ENCODE measurements at places on chromosomes 6 and 20.

- no peak for DNase-seq
Measured at GRCh38 chr20:40497899-40498691, 190.9 kb downstream of the MAFB start.

GRCh38 chr20:19880256-19881079 is 122.4 kb downstream of the RIN2 start:
- no peak for DNase-seq

DNA sequence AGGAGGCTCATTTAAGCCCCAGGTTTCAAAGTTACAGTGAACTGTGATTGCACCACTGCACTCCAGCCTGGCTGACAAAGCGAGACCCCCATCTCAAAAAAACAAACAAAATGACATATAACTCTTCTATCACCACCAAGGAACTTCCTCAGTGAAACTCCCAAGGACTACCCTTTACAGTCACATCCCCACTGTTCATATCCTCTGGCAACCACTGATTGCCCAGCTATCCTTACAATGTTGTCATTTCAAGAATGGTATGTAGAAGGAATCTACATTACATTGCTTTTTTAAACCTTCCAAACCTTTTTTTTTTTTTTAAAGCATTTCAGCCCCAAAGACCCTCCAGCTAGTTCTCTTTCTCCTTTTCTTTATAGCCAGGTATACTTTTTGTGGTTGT is 123.1 kb upstream of the CARMIL1 start:
- DNase-seq: no peak

GRCh38 chr6:33675968-33676367 is 35.5 kb downstream of the UQCC2 start:
- DNase-seq: no peak

- DNase-seq: no peak
Measured at GRCh38 chr6:25277857-25278256, 1.3 kb upstream of the CARMIL1 start.

DNA sequence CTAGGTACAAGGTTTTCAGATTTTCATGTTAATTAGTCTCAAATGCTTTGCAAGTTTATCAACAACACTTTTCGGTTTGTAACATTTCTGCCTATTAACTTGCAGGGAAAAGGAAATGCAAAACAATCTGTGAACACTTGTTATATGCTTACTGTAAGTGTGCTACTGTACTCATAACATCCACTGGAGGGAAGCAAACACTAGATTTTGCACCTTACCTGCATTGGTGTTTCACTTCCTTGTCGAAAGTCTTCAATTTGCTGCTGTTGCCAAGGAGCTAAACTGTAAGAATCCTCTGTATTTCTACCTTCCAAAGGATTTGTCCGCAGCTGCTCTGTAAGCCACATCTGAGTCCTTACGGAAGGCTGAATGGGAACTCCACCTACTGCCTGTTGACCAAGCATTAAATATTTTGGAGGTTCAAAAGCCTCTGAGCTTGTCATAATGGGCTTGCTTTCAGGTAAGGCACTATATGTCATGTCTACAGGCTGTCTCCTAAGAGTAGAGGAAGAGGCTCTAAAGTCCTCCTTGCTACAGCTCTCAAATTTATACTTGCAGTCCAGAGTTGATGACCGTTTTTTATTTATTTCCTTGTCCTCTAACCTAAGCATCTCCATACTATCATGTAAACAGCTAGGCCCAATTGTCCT is 17.3 kb downstream of the PLN start:
- no peak for DNase-seq

DNA sequence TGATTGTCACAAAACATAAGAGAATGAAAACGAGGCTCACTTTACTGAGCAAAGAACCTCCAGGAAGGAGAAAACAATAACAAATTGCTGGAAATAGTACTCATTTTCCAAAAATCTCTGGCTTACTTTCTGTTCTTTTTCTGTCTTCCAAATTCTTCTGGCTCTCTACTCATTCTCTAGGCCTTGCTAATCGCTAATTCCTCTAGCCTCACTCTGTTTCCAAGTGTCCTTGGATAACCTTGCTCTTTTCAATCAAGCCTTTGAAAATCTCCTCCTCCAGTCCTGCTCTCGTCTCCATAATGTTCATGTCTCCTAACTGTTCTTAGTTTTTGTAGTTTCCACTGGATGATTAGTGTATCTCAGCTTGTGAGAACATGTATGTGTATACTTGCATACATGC is 96.2 kb upstream of the MAP7 start:
- no peak for DNase-seq

DNA sequence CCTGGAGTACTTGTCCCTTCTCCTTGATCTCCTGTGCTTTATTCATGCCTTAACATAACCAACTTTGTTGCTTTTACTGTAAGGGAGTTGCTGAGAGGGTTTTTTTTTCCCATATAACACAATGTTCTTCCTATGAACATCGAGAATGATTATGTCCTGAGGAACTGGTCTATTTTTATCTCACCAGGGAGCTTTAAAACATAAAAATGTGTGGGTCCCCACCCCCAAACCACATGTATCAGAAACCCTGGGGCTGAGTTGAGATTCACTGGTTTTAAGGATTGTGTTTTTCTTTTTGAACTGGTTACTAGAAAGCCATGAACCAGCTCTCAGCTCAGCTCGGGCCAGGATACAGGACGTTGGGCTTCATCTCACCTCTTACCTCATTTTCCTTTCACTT is 118.5 kb upstream of the JAG1 start:
- DNase-seq: no peak

DNA sequence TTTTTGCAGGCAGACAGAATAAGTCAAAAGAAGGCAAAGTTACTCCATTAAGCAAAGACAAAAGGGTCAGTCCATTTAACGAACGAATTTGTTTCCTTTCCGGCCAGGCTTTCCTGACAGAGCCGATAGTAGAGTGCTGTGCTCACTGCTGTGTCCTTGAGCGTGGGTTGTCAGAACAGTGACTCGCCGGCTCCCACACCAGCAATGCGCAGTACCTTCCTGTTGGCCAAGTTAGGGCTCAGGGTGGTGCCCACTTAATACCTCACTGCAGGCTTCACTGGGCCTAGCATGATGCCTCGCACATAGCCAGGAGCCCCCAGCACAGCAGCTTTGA is 294.7 kb downstream of the FOXC1 start:
- DNase-seq: no peak

- no peak for DNase-seq
Measured at GRCh38 chr6:12637960-12638641, 78.5 kb upstream of the PHACTR1 start.

GRCh38 chr6:13146442-13146841 is 181.9 kb downstream of the TBC1D7 start:
- DNase-seq: no peak

DNA sequence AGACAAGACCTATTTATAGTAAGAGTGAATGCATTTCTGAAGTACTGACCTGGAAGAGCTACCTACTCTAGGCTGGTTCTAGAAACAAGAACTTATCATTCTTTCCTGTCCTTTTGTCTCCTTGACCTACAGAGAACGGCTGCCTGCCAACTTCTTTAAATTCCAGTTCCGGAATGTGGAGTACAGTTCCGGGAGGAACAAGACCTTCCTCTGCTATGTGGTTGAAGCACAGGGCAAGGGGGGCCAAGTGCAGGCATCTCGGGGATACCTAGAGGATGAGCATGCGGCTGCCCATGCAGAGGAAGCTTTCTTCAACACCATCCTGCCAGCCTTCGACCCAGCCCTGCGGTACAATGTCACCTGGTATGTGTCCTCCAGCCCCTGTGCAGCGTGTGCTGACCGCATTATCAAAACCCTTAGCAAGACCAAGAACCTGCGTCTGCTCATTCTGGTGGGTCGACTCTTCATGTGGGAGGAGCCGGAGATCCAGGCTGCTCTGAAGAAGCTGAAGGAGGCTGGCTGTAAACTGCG is 8.3 kb downstream of the APOBEC2 start:
- no peak for DNase-seq
